ENCODE measurements at places on chromosomes 13 and 19.

DNA sequence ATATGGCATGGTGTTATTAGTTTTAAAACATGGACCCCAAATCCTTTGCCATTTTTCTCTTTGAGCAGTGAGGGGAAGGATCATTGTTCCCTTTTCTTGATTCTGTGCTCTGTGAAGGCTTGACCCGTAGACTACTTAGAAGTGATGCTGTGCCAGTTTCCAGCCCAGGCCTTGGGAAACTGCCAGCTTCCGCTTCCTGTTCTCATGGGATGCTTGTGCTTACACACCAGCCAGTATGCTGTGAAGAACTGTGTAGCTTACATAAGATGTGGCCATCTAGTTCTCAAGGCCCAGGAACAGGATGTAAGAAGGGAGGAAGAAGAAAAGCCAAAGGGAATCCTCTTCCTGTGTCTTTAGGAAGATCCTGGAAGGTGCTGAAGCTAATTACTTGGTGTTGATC is 180.9 kb downstream of the PCCA start:
- no peak for DNase-seq

GRCh38 chr13:46874006-46874405 is 22.8 kb downstream of the HTR2A start:
- DNase-seq: no peak

- no peak for DNase-seq
Measured at GRCh38 chr13:42279986-42280385, 8.0 kb downstream of the AKAP11 start.

- no peak for DNase-seq
Measured at GRCh38 chr13:87122551-87122950, 548.6 kb upstream of the SLITRK5 start.

DNA sequence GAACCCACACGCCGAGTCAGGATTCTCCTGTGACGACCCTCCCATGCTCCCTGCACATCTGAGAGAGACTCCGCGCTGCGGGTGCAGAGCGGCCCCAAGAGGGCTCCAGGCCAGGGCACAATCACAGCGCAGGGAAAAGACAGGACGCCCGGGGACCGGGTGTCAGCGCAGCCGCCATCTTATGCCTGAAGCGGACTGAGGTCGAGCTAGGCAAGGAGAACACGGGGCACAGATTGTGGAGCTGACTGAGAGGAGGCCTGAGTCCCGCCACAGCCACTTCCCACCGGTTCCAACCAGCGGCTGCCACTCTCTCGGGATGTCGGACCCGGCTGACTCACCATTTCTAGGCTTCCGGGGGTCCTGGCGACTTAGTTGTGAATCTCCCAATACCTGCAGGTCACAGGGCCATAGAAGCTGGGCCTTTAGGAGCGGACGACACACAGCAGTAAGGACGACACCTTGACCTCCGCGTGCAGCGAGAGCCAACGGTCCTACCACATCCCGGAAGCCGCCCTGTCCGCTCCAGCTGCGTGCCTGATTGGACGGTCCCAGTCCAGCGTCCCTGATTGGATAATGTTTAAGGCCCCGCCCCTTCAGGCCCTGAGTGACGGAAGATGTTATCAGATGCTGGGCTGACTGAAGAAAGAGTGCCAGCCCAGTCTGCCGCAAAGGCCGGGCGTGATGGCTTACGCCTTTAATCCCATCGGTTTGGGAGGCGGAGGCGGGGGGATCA is at the start of gene ZNF728:
Gene ZNF728, minus strand, starts transcription at position 487 of the 733 bp plus-strand sequence. Its CDS starts 146 bp downstream, at position 341.
- no peak for DNase-seq

DNA sequence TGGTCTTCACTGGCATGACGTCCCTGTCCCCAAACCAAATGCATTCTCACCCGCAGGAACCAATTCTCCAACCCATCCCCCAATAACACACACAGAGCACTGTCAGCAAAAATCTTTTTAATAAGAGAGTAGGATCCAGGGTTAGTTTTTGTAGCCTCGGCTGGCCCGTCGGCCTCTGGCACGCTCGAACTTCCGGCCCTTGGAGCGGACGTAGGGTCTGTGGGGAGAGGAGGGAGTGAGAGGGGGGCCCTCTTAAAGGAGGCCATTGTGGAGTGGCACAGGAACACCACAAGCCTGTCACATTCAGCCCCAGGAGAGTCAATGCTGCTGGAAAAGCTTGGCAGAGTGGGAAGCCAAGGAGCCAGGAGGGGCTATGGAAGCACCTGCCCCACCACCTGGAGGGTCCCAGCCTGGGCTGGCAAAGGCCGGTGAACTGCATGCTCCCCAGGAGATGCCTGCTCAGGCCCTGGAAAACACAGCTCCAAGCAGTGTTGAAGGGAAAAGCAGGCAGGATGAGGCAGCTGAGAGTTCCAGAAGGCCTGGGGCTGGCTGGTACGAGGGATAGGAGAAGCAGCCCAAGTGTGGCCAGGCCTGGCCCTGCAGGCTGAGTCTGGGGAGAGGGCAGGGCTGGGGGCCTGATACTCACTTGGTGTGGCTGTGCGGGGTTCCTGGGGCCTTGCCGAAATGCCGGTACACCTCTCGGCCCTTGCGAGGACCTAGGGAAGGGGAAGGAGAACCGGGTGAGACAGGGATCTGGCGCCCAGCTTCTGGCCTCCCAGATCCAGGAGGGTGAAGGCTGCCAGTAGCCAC is 560 bp upstream of the FAM83E start:
- no peak for DNase-seq

GRCh38 chr13:110525328-110526319 is 35.9 kb downstream of the RAB20 start:
- DNase-seq: no peak

DNA sequence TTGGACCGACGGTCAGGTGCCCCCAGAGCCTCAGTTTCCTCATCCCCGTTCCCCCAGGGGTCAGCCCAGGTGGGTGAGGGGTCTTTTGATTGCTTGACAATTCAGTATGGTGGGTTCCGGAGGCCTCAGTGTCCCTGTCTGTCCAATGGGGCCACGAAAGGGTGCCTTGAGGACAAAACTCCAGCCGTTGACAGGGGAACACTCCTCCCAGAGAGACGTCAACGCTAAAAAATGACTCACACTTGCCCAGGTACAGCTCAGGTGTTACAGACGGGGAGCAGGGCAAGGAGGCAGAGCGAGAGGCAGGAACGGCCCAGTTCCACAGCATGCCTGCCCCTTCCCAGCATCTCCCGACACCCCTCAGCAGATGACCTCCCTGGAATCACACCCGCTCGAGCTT is 1.8 kb downstream of the TNFAIP8L1 start:
- no peak for DNase-seq

Measured in stimulated activated CD4-positive, alpha-beta T cell treated with anti-CD3 and anti-CD28 coated beads, TNF-alpha, amount 100 ng/mL, for 48 hours (primary cell).